CD8-positive, alpha-beta T cell (primary cell): ENCODE measurements at places on chromosomes 6 and 20.

DNA sequence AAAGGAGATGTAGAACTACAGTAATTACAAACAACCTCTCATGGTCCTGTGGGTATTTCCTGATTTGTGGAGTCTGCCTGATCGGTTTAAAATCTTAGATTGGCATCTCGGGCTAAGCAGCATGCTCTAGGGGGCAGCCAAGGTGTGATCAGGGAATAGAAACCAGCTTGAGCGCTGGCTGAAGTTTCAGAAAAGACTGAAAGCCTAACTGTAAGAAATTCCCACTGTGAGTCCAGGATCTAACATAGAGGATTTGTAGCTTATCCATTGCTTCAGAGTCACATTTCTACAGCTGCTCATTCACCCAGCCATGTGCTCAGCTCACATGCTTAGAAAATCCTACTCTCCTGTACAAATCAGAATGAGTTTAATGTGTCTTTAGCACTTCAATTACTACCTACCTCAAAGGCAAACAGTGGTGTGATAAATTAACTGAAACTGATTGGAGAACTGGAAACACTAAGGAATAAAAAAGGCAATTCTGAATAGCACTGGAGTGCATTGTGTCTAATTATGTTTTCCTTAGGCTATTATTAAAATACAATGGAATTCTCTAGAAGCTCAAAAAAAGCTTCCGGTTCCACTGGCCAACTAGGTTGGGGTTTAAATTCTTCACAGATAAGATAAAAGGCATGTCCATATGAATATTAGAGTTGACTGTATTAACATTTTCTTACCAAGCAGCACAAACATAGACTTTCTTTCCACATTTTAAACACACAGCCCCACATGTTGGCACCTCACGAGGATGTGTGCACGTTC lies 73.8 kb upstream of the MPC1 start:
- DNase-seq, result peak; percentile 22

DNA sequence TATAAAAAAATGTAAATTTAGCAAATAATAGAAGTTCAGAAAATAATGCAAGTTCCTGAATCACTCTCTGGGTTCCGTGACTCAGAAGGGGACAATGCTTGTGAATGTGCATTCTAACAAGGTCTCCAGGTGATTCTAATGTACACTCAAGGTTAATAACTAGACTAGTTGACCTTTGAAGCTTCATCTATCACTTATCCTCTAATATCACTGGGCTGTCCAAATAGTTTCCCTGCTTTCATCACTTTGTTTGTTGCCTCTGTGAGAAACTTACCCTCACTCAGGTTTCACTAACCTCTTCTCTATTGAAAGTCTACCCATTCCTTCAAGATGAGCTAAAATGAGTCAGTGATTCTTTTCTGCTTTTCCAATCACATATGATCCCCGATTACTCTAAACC lies 189.0 kb downstream of the BTBD9 start:
- DNase-seq, result no peak

DNA sequence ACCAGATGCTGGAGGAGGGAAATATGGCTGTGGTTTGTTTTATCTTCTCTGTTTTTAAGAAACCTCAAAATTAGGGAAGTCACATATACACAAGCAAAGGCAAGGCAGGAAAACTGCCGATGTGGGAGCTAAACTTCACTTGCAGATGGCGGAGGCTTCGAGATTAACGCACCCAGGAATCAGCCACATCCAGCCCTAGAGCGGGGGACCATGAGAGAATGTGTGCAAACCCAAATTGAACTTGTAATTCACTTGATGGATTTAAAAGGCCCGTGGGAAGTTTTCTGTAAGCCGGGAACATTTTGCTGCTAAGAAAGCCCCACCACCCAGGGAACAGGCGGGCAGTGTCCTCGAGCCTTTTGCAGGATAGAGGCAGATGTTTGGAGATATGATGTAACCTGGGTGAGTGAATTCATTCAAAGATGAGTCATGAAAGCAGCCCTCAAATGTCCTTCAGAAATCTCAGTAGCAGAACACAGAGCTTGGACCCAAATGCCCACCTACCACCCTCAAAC lies 39.9 kb downstream of the PREX1 start:
- DNase-seq, result no peak

- peak; percentile 93 for DNase-seq
These were observed 3.0 kb upstream of the FOXO3 start for GRCh38 chr6:108557494-108558371.

GRCh38 chr6:162478192-162478671 lies 249.3 kb downstream of the PRKN start:
- DNase-seq, result no peak

DNA sequence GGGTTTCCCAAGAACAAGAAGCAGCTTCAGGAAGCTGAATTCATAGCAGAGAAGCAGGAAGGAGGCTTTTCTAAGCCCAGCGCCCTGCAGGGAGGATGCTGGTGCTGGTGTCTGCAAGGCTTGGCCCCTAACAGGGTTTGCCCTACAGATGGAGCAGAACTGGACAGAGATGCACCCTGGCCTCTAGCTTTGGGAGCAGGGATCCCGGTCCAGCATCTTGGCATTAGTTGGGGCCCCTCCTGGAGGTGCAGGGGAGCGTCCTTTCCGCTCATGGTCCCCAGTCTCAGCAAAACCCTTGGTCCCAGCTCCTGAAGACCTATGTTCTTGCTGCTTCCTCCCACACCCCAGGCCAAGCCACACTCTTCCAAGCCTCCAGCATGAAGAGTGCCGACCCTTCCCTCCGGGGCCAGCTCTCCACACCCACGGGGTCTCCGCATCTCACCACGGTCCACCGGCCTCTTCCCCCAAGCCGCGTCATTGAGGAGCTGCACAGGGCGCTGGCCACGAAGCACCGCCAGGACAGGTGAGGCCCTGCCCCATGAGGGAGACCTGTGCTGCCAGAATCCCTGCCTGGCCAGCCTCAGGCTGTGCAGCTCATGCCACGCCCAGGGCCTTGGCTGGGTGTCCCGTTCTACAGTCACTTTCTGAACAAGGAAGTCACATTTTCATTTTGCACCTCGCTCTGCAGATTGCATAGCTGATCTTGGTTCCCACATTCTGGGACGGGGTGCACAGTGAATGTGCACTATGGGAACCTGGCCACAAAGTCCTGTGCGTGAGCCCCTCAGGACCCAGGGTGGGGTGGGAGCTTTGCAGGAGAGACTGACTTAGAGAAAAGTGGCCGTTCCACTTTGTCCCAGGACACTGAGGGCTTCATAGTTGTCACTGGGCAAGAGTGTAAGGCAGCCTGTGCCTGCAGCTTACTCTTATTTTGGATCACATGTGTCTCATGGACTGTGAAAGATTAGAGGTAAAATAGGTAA lies 160.2 kb downstream of the SYCP2 start:
- DNase-seq, result no peak

DNA sequence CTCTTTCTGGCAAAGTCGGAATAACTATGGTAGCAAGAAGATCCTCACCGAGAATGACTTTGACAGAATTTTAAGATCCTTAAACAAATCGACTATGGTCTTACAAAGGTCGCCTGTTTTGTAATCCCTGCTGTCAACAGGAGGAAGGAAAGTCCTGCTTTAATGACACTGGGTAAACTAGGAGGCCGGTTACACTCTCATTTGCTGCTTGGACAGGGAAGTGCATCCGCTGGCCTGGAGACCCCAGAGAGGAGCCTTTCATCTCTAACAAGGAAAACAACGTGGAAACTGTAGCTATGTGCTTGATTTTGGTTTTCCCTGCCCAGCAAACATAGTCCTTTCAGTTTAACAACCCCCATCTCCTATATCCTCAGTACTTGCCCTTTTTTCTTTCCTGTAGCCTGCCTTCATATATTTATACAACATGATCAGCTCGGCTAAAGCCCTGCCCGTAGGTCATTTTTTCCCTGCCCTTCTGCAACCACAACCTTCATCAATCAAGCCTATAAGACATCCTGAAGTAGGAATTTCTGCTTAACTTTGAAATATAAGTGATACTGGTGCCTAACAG lies 97.2 kb upstream of the RIN2 start:
- DNase-seq, result no peak

DNA sequence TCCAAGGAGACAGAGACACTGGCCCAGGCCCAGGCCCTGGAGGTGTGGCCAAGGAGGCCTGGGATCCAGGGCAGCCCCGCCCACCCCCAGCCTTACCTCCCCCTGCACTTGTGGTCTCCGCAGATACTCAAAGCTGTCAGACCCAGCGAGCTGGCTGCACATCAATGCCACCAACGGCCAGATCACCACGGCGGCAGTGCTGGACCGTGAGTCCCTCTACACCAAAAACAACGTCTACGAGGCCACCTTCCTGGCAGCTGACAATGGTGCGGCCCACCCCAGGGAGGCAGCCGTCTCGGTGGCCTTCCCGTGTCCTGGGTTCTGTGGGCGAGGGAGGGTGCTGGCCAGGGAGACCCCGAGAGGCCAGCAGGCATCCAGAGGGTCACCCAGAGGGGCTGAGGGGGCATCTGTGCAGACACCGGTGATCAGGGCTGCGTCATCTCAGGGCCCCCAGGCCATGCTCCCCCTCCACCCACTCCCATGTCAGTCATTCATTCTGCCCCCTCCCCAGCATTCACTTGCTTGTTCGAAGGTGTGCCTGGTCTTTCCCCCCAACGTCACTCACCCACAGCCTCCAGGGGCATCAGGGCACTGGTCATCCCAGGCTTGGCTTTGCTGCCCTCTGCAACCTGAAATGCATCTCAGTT lies 141.3 kb downstream of the TAF4 start:
- no peak for DNase-seq

DNA sequence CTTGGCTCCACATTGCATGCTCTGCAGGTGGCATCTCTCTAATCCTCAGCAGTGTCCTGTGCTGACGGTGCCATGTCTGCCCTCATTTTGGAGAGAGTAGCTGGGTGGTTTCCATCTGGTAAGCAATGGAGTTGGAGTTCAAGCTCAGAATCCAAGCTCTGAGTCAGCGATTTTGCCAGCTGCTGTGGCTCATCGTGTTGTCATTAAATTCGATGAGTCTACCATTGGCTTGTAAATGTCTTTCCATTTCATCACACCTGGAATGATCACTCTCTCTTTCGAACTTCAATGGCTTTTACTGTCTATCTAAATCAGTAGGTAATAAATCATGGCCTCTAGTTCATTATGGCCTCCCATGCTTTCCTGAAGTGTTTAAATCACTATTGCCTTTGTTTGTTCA lies 378.5 kb upstream of the TSHZ2 start:
- no peak for DNase-seq

- no peak for DNase-seq
These were observed 204.6 kb upstream of the HEY2 start for GRCh38 chr6:125544819-125545218.

DNA sequence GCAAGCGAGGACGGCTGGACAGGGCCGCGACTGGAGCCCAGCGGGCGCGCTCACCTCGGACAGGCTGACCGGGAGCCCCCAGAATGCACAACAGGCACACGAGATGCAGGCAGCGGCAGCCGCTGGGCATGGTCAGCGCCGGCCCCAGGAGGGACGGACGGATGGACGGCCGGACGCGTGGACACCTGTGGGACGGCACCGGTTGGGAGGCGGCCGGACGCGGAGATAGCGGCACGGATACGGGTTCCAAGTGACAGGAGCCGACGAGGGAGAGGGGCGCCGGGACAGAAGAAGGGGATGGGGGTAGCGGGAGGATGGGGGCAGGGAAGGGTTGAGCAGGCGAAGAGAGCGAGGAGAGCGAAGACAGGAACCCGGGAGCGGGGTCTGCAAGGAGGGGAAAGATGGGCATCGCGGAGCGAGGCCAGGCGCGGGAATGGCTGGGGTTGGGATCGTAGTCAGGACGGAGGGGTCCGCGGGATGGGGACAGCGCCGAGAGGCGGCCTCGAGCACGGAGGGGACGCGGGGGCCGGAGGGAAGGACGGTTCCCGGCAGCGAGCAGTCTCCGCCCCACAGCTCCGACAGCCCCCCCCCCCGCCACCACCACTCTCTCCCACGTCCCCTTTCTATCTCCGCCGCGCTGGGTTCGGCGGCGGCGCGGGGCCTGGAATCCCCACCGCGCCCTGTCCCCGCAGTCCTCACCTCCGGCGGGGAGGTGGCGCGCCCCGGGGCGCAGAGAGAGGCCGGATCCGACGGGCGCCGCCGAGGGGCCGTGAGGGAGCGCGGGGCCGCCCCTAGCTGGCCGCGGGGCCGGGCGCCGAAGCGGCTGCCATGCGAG lies 435 bp downstream of the DLK2 start:
- DNase-seq, result peak; percentile 39

DNA sequence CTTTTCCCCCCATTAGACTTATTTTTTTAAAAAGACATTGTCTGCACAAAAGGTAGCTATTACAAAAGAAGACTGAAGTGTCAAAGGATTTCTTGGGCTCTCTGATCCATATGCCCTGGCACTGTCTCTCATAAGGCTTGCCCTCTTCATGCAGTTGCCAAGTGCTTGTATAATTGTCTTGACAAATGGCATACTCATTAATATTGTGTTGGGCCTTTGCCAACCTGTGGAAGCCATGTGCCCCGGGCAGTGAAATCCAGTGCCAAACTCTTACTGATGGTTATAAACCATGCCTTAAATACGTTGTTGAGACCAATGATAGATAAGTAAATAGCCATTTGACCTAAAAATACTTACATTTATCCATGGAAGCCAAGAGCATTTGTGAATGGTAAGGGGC lies 98.1 kb downstream of the FARS2 start:
- no peak for DNase-seq

DNA sequence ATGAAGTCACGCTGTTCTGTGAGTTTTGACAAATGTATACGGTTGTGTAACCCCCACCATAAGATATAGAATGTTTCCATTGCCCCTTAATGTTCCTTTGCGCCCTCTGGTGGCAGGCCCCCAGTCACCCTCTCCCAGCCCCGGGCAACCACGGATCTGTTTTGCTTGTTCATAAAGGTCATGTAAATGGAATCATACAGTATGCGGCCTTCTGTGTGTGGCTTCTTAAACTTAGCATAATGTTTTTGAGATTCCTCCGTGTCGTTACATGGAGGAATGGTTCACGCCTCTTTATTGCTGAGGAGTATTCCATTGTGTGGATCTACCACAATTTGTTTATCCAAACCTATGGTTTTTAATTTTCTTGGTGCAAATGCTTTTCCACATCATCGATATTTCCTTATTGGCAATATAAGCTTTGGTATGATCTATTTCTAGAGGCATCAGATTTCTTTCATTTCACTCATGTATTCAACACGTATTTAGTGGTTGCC lies 28.4 kb downstream of the LYRM2 start:
- DNase-seq, result peak; percentile 76

- no peak for DNase-seq
These were observed 260.7 kb upstream of the PLCB4 start for GRCh38 chr20:8808202-8808535.

DNA sequence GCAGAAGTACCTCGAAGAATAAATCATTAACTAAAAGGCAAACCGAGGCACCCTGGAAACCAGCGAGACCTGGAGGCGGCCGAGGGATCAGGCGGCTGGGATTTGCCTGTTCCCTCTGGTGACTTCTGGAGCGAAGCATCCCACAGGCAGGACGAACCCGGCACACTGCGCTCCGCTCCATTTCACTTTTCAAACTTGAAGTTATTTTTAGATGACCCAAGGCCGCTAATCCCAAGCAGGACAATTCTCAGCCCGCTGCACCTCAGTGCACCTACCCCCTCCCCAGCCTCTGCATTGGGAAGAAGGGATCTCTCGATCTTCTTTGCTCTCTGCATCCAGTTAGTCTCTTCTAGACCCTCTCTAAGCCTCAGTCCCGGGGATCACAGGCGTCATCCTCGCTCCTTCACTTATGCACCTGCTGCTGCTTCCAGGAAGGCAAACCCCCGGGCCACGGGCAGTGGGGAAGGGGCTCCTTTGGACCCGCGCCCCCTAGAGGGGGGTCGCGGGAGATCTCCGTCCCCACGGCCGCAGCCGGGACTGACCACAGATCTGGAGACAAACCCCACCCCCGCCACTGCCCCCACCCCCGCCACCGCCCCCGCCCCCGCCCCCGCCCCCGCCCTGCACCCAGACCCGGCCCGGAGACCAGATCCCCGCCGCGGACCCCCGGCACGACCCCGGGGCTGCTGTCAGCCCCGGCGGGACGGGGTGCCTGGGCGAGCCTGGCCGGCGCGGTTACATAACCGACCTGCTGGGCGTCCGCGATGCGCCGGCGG lies 636 bp downstream of the RCAN2 start:
- DNase-seq, result peak; percentile 5
